ENCODE measurements at places on chromosomes 3 and 15.

GRCh38 chr15:66429117-66429516, 42.4 kb downstream of the MAP2K1 start:
- no peak for DNase-seq

- no peak for DNase-seq
Measured at GRCh38 chr3:4065554-4065953, 237.6 kb upstream of the SETMAR start.

GRCh38 chr15:63876085-63876662, 42.4 kb upstream of the HERC1 start:
- DNase-seq, result no peak

- no peak for DNase-seq
Measured at GRCh38 chr3:132332082-132332481, 14.9 kb downstream of the ACP3 start.

GRCh38 chr3:137763594-137763938, 549 bp upstream of the SOX14 start:
- DNase-seq, result no peak

- DNase-seq, result no peak
Measured at GRCh38 chr3:12226031-12226430, 62.8 kb upstream of the PPARG start.

DNA sequence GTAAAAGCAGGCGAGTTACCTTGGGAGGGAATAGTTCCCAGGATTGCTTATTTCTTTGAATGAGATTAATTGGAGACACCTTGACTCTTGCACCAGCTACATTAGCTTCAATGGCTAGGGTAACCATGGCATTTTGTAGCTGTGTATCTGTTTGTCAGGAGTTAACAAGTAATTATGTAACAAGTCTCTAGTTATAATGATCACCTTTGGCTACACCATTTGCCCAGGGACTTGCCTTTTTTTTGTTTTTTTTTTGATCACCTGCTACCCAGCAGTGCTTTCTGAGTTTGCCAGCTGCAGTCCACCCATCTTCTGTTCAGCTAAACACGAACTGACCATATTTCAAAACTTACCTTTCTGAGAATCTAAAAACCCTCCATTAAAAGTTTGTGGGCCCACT, 2.2 kb downstream of the MED12L start:
- DNase-seq, result no peak

- no peak for DNase-seq
Measured at GRCh38 chr3:34570916-34571705, 772.7 kb downstream of the PDCD6IP start.

- no peak for DNase-seq
Measured at GRCh38 chr3:47003056-47003410, 23.6 kb downstream of the NBEAL2 start.

DNA sequence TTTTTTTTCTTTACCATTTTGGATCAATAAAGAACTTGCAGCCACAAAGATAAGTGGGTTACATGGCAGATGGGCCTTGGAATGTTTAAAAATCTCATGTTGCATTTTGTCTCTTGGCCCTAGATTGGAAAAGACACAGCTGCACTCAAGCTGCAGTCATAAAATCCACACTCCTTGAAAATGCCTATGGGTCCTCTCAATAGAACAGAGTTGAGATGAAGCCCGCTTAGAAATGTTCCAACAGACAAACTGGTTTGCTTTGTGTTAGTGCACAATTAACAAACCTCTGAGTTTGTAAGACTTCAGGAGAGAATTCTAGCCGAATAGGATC, 401.2 kb upstream of the CDIN1 start:
- DNase-seq, result no peak

GRCh38 chr15:62326460-62327011, 161.5 kb upstream of the C2CD4B start:
- DNase-seq, result no peak

- DNase-seq, result no peak
Measured at GRCh38 chr3:38264353-38264771, 1.2 kb upstream of the SLC22A13 start.

GRCh38 chr15:97672586-97672985, 287.9 kb upstream of the ARRDC4 start:
- no peak for DNase-seq

DNA sequence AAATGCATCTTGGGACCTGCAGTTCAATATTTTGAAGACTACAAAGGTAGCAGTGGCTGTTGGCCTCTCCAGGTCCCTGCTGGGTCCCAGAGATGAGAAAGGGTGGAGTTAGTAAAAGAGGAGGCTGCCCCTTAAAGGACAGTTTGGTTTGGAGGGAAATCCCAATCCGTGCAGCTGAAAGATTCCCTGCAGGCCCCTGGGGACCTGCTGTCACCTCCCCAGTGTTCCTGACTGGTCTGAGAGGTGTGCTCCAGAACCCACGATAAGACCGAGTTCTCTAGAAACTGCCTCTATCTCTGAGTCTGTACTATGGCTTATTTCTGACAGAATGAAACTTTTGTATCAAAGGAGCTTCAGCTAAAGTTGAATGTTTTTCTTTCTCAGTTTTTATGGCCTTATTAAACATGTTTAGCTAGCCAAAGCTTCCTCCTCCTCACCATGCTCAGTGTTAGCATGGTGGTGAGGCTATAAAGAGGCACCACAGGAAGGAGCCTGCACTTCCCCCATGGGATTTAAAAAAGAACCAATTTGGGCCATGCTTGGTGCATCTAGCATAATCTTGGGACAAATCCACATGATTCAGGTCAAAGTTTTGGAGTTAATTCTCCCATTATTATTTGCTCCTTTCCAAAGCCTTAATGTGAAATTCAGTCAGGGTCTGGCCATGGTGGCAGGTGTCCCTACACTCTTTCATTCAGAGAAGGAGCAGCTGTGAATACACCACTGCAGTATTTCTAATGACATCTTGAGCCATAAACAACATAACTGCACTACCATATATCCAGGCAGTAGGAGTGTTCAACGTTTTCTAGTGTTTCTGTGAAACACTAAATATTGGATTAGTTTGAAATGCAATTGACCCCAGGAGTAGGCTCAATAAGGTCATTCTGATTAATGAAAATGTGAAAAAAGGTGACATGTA, 74.4 kb downstream of the ATP1B3 start:
- DNase-seq, result no peak

DNA sequence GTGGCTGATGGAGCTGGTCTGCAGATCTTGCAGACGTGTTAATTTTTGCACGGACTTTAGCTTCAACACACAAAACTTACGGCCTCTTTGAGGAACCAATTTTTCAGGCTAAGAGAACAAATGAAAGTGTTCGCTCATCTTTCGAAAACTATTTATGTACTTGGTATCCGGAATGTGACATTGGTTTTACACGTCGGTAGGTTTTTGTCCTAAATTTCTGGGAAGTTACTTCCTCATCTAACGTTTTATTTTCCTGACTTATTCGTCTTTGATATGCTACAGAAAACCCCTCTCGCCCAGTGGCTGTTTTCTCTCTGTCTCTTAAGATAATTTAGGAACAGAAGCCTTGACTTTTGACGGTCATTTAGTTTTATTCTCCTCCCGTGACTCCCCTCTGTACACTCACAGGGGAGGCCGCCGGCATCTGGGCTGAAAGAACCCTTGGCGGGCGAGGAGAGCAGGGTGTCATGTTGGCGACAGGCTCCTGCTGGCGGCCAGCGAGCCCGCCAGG, 834 bp upstream of the GREM1 start:
- DNase-seq, result no peak

GRCh38 chr3:28240441-28240840, 978 bp upstream of the CMC1 start:
- DNase-seq, result no peak

DNA sequence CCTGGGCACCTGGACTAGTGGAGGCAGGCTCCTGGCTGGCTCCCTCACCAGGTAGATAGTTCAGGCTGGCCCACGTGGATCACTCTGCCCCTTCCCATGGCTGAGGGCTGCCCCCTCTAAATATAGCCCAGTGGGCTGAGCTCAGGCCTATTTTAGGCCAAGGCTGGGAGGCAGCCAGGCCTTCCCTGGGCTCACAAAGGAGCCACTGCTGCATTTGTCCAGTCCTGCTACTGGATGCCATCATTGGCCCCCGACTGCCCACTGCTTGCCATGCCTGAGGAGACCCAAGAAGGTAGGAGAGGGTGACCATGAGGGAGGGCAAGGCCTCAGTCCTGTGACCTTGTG, at the start of gene LSMEM2:
LSMEM2 (plus strand) TSS at position 208 of the 345 bp plus-strand sequence; CDS start at position 235, 27 bp downstream.
- no peak for DNase-seq

Data from RKO (cell line).